Activated CD4-positive, alpha-beta T cell treated with anti-CD3 and anti-CD28 coated beads, Interleukin-2, amount 10 ng/mL, durations not matched to agents 24 days and 14 days (primary cell): ENCODE measurements at places on chromosomes 6 and 20.

DNA sequence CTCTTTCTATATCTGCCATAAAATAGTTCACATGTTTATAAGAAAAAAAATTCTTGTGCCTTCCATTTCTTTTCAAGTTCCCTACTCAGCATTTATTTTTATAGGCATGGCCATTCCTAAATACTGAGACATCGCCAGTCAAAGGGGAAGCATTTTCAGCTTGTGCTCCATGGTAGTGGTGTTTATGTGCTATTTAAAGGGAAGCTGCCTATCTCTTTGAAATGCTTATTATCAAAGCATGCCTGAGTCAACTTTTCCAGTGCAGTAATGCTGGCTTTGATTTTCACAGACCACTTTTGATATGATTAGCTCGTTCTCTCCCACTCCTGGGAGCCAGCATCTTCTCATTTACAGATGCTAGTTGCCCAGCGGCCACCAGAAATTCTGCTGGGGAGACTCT lies 124.1 kb upstream of the RIN2 start:
- DNase-seq: no peak

DNA sequence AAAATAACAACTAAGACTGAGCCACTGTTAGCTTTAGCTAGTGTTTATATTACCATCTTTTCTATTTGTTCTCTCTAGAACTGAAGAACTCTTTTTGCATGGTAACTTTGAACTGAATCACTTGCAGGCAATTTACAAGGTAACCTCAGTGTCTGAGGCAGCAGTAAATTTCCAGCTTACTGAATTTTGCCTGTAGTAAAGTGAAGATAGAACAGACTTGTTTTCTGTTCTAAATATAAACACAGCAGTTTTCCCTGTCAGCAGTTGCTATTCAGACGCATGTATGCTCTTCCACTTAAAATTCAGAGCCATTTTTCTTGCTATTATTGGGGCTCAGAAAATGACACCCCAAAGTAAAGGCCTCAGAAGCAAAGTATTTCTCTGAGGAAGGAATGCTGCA lies 974.0 kb upstream of the GJE1 start:
- no peak for DNase-seq

DNA sequence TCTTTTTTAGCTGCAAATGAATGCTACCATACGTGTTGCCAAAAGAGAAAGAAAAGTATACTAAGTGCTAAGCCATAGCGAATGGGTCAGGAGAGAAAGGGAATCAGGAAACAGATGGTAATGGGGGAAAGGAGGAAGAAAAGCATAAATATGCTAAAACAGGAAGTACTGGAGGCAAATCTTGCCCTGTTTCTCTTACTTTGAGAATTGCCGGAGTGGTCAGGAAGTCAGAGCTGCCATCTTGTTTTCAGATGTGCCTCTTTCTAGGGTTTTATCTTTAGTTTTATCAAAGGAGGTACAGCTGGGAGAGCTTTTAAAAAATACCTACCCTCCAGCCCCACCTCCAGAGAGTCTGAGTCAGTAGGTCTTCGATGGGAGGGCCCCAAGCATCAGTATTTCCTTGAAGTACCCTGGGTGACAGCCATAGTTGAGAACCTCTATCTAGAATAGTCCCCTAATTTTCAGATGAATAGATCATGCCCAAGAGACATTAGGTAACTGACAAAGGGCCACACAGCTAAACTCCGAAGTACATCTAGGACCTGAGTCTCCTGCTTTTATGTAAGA lies 193.3 kb downstream of the CLIC5 start:
- DNase-seq: no peak

GRCh38 chr6:14031516-14031915 lies 86.1 kb upstream of the CD83 start:
- no peak for DNase-seq

GRCh38 chr20:59064214-59064722 lies 21.7 kb upstream of the PRELID3B start:
- no peak for DNase-seq

GRCh38 chr20:31711179-31712111 lies 11.2 kb downstream of the BCL2L1 start:
- DNase-seq: no peak

- no peak for DNase-seq
Observed at GRCh38 chr6:163354085-163354484, 60.4 kb upstream of the QKI start.

DNA sequence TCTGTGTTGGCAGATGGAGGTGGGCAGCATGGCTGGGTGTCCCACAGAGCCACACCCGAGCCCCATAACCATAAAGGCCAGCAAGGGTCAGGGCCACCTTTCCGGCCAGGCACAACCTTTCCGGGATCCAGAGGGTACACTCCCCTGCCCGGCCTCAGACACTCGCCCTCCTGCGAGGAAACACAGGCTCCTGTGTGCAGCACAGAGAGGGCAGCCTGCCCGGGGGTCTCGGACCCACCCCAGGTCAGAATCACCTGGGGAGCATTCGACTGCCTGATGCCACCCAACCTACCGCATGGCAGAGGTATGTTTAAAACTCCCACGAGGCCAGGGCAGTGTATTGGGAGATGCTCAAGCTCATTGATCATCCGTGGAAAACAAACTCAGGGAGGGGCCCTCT lies 260.3 kb downstream of the TAF4 start:
- no peak for DNase-seq

DNA sequence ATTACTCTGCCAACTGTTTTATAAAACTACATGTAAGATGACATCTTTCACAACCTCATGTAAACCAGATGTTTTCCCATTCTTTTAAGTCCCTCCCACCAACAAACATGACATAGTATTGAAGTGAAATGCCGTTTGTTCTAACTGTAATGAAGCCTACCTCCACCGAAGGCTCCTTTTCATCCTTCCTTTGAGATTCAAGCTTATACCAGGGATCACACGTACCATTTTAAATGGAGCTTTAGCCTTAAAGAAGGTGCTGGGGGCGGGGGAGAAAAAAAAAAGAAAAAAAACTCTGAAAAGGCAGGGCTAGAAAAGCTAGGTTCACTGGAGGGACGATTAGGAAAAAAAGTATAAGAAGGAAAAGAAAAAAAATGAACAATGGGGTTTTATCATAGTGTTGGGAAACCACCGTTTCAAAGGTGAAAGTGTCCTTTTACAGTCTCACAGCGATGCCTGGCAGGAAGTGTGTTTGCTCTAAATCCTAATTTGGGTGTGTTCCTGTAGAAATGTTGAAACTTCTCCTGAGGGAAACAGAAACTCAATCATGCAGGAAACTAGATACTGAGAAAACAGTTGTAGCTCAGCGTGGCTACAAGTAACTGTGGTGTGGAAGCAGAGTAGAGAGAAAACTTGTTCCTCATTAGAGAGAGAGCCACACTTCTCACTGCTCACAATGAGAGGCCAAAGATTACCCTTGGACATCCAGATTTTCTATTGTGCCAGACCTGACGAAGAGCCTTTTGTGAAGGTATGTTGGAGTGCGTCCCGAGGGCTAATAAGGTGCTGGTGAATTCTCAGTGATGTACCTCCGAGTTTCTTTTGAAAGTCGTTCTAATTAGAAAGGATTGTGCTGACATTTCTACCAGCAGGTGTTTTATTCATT lies 37.6 kb upstream of the HINT3 start:
- peak; percentile 89 for DNase-seq

DNA sequence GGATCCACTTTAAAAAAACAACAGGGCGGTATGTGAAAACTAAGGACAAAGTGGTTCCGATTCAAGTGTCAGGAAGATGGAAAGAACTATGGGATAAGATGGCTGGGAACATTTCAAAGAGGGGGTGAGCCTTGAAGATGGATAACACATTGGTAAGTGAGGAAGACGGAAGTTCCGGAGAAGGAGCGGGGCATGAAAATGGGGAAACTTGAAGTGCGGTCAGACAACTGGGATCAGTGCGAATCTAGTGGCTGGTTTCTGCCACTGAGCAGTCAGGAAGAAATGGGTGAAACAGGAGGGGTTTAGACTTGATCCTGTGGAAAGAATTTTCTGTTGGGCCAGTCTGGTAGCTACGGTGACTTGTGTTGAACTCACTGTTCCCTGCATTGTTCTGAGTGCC lies 1.2 kb downstream of the NAA20 start:
- no peak for DNase-seq
